Activated CD4-positive, CD25-positive, alpha-beta regulatory T cell treated with anti-CD3 and anti-CD28 coated beads, Interleukin-2, amount 50 U/mL, for 16 hours (primary cell): ENCODE measurements at places on chromosomes 16 and 17.

GRCh38 chr17:12996357-12996756 is 21.5 kb downstream of the ELAC2 start:
- DNase-seq = no peak

DNA sequence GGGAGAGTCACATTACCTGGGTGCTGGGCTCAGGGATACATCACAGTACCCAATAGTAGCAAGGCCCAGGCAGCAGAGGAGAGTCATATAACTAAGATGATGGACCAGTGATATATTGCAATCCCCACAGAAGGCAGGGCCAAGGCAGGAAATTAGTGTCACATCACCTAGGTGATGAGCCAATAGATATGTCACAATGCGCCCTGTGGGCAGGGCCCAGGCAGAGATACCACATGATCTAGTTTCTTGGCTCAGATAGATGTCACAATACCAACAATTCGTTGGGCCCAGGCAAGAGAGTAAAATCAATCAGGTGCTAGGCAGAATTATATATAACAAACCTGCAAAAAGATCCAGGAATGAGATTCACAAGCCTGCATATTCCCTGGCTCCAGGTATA is 2111.5 kb downstream of the TP53TG3F start:
- DNase-seq = no peak

GRCh38 chr17:64974750-64975317 is 55.6 kb upstream of the LRRC37A3 start:
- no peak for DNase-seq

- no peak for DNase-seq
Observed at GRCh38 chr16:3413730-3414379, 12.8 kb downstream of the ZNF174 start.
